ENCODE measurements at places on chromosomes 16 and 17.

GRCh38 chr17:17771498-17772201 is 65.1 kb downstream of the SREBF1 start:
- no peak for DNase-seq

DNA sequence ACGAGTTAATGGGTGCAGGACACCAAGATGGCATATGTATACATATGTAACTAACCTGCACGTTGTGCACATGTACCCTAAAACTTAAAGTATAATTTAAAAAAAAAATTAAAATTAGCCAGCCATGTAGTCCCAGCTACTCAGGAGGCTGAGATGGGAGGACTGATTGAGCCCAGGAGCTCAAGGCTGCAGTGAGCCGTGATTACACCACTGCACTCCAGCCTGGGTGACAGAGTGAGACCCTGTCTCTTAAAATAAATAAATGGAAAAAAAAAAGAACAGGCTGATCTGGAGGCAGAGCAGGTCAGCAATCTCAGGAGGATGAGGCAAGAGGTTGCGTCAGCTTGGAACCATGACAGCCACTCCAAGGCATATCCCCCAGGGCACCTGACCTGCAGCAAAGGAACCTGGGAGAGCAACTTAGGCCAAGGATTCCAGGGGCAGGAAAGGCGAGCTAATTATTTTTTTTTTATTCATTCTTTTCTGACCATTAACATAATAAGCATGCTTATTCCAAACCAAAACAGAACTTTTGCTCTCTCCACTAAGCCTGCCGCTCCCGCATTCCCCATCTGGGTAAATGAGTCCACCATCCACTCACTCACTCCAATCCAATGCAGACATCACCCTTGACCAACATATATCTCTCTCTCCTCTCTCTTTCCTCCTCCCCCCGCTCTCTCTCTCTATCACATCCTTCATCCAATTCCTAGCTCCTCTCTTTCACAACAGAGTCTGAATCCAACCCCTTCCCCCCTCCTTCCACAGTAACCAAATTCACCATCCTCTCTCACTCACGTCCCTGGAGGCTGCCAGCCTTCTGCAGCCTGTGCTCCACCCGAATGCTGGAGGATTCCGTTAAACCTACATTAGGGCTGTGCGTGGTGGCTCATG is 47.7 kb downstream of the TK2 start:
- peak; percentile 92 for DNase-seq

DNA sequence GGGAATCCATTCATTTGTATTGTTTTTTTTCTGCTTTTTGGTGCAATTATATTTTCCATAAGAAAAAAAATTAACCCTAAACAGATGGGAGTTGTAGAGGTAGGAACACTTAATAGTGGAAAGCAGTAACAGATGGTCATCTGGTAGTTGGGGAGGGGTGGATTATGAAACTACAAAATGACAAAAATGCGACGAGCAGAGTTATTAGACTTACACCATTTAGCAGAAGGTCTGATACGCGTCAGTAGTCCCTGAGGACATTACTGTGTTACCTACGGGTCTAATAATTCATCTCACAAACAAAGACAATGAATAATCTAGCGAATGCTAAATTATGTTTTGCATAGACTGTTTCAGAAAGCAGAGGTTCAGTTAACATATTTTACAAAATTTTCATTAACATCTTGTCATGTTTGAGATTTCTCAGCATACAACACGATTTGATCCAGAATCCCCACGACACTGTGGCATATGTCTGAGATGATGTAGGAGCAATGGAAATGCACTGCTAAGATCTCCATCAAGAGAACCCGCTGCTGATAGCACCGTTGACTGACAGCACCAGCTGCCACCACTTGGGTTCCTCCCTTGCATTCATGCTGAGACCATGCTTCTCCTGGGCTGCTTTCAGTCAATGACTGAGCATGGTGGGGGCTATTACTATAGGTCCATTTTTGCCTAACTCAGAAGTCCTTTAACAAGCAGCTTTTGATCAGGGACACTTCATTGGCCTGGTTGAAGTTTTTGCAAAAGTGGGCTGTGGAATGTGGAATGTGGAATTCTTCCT is 182.2 kb upstream of the CPHXL start:
- DNase-seq = no peak

GRCh38 chr16:29644338-29644857 is 18.6 kb upstream of the SPN start:
- no peak for DNase-seq

DNA sequence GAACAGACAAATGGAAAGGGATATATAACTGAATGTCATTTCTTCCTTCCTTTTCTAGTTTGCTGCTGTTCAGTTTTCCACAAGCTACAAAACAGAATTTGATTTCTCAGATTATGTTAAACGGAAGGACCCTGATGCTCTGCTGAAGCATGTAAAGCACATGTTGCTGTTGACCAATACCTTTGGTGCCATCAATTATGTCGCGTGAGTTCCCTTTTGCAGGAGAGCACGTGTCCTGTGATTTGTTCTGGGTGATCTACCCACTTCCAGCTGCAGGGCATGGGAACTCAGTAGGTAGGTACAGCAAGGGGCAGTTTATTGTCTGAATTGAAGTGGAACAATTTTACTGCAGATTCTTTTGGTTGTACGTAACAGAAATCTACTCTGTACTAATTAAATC is 8.8 kb downstream of the ITGAL start:
- DNase-seq = no peak

- no peak for DNase-seq
These were observed 24.8 kb upstream of the ASGR2 start for GRCh38 chr17:7139400-7139799.

- DNase-seq = no peak
These were observed 21.8 kb downstream of the FAM20A start for GRCh38 chr17:68579194-68579927.

DNA sequence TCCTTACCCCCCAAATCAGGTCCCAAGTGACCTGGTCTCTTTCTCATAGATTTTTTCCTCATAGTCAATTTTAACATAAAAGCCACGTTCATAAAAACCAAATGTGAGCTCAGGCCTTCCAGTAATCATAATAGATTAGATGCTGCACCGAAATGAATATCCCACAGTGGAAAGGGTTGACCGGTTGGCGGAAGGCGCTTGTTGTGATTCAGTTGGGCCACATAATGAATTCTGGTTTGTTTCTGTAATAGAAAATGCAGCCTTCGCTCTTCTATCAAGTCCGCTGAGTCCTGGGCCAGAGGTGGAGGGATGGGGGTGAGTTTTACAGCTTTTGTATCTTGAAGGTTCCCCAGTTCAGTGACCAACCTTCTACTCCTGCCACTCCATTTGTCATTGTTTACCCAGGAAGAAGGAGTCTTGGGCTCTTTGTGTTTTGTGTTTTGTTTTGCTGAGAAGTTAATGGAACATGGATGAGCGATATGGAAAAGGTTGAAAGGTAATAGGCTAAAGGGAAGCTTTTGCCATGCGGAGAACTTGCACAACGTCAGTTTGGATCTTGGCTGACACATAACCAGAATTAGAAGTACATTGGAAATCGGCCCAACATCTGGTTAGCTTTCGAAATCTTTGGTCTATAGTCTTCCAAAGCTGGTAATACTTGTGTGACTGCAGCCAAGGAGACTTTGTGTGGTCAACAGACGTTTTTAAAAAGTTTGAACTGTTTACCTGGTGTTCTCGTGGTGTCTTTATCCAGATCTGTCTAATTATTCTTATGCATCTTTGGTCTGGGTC is 89.5 kb downstream of the CLEC16A start:
- peak; percentile 60 for DNase-seq

DNA sequence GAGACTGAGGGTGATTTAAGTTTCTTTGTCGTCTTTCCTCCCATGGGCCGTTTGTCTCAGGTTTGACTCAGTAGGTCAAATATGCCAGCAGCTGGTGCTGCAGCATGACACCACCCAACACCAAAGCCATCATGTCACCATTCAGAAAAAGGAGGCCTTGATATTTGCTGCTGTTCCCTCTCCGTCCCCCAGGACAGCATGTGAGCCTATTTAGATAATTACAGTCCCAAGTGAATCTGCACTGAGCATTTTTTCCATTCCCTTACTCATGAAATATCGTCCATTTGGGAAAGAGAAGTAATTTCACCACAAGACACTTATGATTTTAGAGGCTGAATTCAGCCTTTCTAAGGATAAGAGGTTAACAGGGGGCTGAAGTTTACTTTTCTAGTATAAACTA is 62.2 kb upstream of the ADORA2B start:
- no peak for DNase-seq

GRCh38 chr17:83037874-83038165 is 41.6 kb upstream of the METRNL start:
- no peak for DNase-seq

- no peak for DNase-seq
These were observed 18.0 kb downstream of the CTRB2 start for GRCh38 chr16:75188832-75189477.

GRCh38 chr16:57741660-57742191 is 6.2 kb downstream of the KATNB1 start:
- DNase-seq = no peak

- no peak for DNase-seq
These were observed 6.5 kb downstream of the NMRAL1 start for GRCh38 chr16:4467916-4468315.

DNA sequence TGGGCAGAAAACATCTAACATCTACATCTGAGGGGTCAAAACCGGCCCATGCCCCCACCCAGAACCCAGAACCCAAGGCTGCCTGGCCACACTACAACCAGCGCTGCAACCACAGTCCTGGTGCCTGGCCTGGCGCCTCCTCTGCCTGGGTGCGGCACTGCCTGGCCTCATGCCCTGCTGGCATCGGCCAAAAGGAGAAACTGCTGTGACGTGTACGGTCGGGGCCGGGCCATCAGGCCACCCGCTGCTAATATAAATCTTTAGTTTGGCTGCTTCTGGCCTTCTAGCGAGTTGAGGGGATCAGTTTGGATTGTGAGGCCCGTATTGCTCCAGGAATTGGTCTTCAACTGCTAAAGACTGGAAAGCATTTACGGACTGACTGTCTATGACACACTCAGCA is 22.8 kb downstream of the TMEM204 start:
- DNase-seq = no peak

- no peak for DNase-seq
These were observed 10.7 kb upstream of the SNTB2 start for GRCh38 chr16:69176033-69176800.

- no peak for DNase-seq
These were observed 256.6 kb upstream of the TBX2 start for GRCh38 chr17:61143026-61143425.

DNA sequence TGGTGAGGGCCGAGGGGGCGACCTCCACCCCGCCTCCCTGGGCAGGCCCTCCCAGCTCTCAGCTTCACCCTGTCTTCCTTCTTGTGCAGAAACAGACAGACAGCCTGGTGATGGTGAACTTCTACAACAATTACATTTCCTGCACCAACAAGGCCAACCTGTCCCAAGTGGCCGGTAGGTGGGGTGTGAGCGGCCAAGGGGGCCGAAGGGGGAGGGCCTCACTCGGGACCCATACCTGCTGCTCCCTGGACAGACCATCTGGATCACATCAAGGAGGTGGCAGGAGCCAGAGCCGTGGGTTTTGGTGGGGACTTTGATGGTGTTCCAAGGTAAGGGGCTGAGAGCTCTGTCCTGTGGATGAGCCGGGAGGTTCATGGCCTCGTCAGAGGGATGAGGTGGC is 20.1 kb downstream of the CHMP1A start:
- DNase-seq = no peak

DNA sequence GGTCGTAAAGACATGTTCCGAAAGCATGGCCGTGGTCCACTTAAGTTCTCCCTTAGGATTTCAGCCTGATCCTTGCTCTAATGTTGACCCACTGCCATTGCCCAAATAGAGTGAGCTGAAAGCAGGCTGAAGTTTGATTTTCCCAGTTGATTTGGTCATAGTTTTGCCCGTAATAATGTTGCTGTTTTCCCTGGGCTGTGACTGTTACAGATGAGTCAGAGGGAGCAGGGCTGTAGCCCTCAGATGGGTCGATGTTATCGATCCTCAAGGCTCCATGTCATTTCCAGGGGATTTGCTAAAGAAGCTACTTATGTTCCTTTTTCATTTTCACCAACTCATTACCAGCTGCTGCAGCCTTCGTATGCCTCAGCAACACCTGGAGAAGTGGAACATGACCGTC is 169.0 kb upstream of the ZFHX3 start:
- DNase-seq = no peak

GRCh38 chr17:29412780-29413565 is 22.8 kb downstream of the TAOK1 start:
- no peak for DNase-seq

DNA sequence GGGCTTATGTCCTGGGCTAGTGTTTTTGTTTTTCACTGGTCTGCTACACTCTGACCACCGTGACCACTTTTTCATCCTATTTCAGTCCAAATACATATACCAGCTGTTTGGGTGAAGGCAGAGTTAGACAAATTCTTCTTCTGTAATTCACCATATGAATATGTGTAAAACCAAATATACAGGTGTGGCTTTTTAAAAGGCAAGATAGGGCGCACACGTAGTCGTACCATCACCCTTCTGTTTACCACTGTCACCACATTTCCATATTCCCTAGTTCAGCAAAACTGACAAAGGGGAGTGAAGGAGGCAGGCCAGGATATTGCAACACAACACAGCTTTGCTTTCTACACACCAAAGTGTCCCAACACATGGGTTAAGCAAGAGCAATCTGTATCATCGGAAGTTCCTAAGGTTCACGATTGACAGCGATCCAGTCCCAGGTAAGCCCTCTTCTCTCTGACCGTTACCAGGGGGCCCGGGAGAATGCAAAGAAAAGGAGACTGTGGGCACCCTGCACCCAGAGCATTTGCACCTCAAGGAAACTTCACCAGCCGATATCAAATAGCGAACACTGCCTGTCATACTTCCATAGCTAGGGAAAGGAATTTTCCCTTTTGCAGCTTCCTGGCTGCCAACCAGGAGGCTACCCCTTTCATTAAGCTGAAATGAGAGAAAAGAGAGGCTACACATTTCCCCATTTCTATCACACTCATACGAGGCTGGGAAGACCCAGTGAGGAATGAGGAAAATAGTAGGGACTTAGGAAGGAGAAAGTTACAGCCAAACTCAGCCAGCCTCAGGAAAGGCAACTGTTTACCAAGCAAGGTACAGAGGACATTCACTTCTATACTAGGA is 23.1 kb downstream of the CREBBP start:
- peak; percentile 65 for DNase-seq
